ENCODE measurements at places on chromosomes 4 and X. TPM values are rescaled to one million over a fixed set of nuclear protein-coding genes. Genes with fewer than 3 reads are reported as not detected.

- no peak for DNase-seq
These were observed 91.8 kb downstream of the STOX2 start for GRCh38 chr4:183996868-183997267.

DNA sequence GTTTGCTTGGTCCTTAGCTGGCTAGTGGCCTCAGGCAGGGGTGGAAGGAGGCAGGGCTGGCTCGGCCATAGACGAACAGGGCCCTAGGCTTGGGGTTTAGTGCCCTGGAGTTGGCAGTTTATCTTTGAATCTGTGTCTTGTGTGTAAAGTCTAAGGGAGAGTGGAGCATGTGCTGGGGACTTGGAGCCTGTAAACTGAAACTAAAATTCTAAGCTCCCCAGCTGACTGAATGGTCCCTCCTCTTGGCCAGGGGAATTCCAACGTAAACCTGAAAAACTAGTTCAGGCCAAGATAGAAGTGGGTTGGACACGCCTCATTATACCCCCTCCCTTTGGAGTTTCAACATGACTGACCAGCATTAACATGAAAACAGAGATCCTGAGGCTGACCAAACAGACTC lies 46.1 kb upstream of the GPR78 start:
- DNase-seq: no peak

- peak; percentile 53 for DNase-seq
These were observed 108.7 kb downstream of the ANAPC10 start for GRCh38 chr4:144989306-144989705.

- peak; percentile 61 for DNase-seq
These were observed 147.0 kb upstream of the CTSO start for GRCh38 chr4:156100651-156101050.

- no peak for DNase-seq
These were observed 3.3 kb upstream of the BGN start for GRCh38 chrX:153491351-153491914.

GRCh38 chr4:181301735-181302710 lies 941.2 kb upstream of the TENM3 start:
- DNase-seq: peak; percentile 32

DNA sequence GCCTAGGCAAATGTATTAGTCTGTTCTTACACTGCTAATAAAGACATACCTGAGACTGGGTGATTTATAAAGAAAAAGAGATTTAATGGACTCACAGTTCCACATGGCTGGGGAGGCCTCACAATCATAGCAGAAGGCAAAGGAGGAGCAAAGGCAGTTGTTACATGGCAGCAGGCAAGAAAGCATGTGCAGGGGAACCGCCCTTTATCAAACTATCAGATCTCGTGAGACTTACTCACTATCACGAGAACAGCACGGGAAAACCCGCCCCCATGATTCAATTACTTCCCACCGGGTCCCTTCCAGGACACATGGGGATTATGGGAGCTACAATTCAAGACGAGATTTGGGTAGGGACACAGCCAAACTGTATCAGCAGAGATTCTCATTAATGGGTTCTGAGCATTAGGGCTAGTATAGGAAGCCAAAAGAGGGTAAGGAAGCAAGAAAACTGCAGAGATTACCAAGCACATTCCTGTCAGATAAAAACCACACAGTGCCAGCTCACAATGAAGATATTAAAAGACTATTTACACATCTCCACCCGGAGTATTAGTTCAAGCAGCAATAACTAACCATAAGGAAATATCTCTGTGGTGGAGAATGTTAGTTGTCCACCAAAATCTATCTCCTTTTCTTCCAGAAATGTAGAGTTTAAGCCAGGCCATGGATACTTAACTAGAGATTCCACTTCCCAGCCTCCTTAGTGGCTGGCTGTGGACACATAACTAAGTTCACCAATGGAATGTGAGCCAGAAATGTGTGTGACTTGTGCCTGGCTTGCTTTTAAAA lies 61.2 kb upstream of the HOPX start:
- DNase-seq: peak; percentile 71

MAGEB17 gene
- 0.13 TPM for total RNA-seq

GUCY1B1 gene
- total RNA-seq: 3.4 TPM

All from LHCN-M2 (cell line).